ENCODE measurements at places on chromosomes 16 and 17. TPM values are rescaled to one million over a fixed set of nuclear protein-coding genes. Genes with fewer than 3 reads are reported as not detected.

Gene GLP2R
- 0.13 TPM for polyA plus RNA-seq

Gene KRT32
- polyA plus RNA-seq = 0.22 TPM

Gene CX3CL1
- 15.1 TPM for polyA plus RNA-seq

Gene GDPD3
- polyA plus RNA-seq = 6.4 TPM

Gene RAP1GAP2
- 9.5 TPM for polyA plus RNA-seq

Gene TBC1D3G
- polyA plus RNA-seq = not detected

Gene CACNG5
- polyA plus RNA-seq = not detected

Gene TIMM22
- polyA plus RNA-seq = 12.5 TPM

Gene CMC2
- polyA plus RNA-seq = 341 TPM

Gene CCDC144A
- polyA plus RNA-seq = 0.32 TPM

Gene PRSS21
- not detected for polyA plus RNA-seq

Gene C1QTNF8
- polyA plus RNA-seq = not detected

Gene HOXB9
- not detected for polyA plus RNA-seq

Gene CACNA1G
- polyA plus RNA-seq = 0.04 TPM

Gene PRAC1
- polyA plus RNA-seq = not detected

Gene ATP2A1
- polyA plus RNA-seq = 0.13 TPM

Gene GINS2
- 0.22 TPM for polyA plus RNA-seq

Gene EVPL
- polyA plus RNA-seq = 0.07 TPM

Gene TBC1D28
- polyA plus RNA-seq = not detected

Gene ADAD2
- polyA plus RNA-seq = 5.9 TPM

Gene KRT222
- polyA plus RNA-seq = 0.22 TPM

Gene CRYBA1
- polyA plus RNA-seq = not detected

Gene ITGAX
- polyA plus RNA-seq = 1.6 TPM

Gene GJC1
- 17.0 TPM for polyA plus RNA-seq

Gene ALDH3A1
- not detected for polyA plus RNA-seq

Gene HEATR9
- not detected for polyA plus RNA-seq

Gene KCNH4
- polyA plus RNA-seq = 0.07 TPM

Gene MYH8
- polyA plus RNA-seq = not detected

Gene TSPAN10
- polyA plus RNA-seq = 0.22 TPM

Gene SPATA22
- polyA plus RNA-seq = 0.37 TPM

Gene KRT40
- not detected for polyA plus RNA-seq

Gene KRT33B
- polyA plus RNA-seq = not detected

Gene LYRM9
- 4.1 TPM for polyA plus RNA-seq

Gene FBXW10B
- polyA plus RNA-seq = 0.87 TPM

Gene KATNB1
- 9.8 TPM for polyA plus RNA-seq
